ENCODE measurements at places on chromosomes 13 and 19. TPM values are rescaled to one million over a fixed set of nuclear protein-coding genes. Genes with fewer than 3 reads are reported as not detected.

Gene HAUS8
- total RNA-seq = 6.8 TPM

DNA sequence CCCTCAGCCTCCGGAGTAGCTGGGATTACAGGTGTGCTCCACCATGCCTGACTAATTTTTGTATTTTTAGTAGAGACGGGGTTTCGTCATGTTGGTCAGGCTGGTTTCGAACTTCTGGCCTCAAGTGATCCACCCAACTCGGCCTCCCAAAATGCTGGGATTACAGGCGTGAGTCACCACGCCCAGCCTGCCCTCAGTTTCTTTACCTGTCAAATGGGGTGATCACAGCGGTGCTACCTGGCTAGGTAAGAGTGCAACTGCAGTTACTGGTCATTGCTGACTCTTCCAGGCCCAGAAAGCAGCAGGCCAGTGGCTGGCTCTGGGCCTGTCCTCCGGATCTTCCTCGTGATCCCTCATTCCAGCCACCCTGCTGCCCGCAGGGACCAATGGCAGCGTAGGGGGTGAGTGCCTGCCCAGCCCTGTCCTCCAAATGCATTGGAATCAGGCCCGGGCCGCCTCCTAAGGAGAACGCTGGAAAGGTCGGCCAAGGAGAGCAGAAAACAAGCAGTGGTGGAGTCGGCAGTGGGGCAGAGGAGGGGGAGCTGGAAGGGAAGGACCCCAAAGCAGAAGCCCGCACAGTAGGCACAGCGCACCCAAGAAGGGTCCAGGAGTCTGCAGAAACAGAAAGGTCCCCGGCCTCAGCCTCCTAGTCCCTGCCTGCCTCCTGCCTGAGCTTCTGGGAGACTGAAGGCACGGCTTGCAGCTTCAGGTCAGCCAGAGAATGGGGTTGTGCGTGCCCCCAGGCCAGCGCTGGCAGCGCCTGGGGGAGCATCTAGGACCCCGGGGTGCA, 1.8 kb upstream of the SLC27A1 start:
- no peaks in the 10 kb centered on the region for H3K4me1 ChIP-seq
- H3K36me3 ChIP-seq = no peaks in the 10 kb centered on the region
- no peaks in the 10 kb centered on the region for H3K27me3 ChIP-seq

Gene TMEM161A
- total RNA-seq = 56.1 TPM

DNA sequence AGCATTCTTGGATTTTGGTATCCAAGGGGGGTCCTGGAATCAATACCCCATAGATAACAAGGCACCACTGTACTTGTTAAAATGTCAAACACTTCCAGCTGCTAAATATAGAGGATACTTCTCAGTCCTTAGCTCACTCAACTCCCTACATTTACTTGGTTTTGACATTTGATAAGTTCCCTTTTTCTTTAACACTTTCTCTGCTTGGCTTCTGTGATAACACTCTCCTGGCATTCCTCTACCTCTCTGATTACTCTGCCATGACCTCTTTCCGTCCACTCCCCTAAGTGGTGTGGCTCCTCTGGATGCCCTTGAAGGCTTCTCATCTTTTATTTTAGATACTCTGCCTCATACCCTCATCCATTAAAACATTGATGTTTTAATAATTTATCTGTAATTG, 65.2 kb downstream of the MICU2 start:
- DNase-seq = no peak
- H3K27me3 ChIP-seq = no peaks in the 10 kb centered on the region
- no peak overlapping the region for H3K4me3 ChIP-seq

Gene EPS8L1
- 25.9 TPM for total RNA-seq

Gene CPT1C
- 60.8 TPM for total RNA-seq

Measured in endodermal cell (in vitro differentiated cells).